ENCODE measurements at places on chromosomes 3 and 15.
A peak's percentile ranks its signal among the peaks of the same experiment; 100 is the strongest.

GRCh38 chr3:64625381-64625780 lies 62.4 kb downstream of the ADAMTS9 start:
- no peak for DNase-seq

- DNase-seq: no peak
These were observed 100.3 kb downstream of the CCNL1 start for GRCh38 chr3:157059661-157060060.

DNA sequence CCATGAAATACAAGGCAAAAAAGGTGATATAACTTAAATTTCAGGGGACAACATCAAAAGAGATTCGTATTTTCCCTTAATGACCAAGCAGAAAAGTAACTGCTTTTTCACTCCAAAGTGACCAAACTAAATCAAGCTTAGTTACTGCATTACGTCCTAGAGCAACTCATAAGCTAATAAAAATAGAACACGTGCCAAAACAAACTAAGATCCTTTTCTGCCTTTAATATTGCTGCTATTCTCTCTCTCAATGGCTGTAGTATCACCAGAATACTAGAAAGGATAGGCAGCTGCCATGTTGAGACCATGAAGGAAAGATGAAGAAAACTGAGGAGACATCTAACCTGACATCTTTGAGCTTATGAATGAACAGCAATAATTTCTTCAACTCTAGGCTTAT lies 43.3 kb downstream of the UBXN7 start:
- no peak for DNase-seq

DNA sequence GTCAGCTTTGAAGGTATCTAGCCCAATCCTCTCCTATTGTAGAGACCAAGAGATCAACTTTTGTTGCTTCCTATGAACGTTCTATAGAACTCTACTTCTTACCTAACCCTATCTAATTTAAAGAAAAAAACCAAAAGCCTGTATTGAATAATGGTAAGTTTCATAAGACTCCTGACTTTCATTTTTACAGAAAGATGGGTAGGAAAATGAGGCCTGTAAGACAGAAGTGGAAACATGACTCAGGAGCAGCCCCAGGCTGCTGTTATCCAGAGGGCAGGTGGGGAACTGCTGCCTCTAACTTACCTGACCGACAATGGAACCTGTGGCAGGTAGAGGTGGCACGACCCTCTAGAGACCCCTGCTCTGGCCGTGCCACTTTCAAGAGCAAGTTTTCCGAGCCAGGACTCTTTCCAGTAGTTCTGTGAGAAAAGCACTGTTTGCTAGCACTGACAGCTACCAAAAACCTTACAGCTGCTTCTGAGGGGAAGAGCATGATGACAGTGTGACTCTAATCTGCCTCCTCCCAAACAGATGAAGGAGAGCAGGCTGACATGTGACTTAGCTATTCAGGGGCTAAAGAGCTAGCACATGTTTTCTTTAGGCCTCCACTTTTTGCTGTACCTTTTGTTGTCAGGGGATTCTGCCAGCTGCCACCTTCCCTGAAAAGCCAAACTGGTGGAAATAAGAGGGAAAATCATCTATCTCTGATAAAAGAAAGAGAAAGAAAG lies 17.5 kb downstream of the POPDC2 start:
- no peak for DNase-seq

DNA sequence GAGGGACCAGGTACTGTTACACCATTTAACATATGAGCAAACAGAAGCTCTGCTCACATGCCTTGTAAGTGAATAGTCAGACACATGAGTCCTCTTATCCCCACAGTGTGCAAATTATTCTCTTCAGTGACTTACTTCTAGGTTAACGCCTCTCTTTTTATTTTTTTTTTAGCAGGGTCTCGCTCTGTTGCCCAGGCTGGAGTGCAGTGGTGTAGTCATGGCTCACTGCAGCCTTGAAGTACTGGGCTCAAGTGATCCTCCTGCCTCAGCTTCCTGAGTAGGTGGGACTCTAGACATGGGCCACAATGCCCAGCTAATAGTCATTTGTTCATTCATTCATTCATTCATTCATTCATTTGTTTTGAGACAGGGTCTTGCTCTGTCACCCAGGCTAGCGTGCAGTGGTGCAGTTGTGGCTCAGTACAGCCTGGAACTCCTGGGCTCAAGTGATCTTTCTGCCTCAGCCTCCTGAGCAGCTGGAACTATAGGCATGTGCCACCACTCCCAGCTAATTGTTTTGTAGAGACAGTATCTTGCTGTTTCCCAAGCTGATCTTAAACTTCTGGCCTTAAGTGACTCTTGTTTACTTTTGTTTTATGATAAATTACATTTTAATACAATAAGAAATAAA lies 94.7 kb downstream of the LRRC28 start:
- DNase-seq: no peak

DNA sequence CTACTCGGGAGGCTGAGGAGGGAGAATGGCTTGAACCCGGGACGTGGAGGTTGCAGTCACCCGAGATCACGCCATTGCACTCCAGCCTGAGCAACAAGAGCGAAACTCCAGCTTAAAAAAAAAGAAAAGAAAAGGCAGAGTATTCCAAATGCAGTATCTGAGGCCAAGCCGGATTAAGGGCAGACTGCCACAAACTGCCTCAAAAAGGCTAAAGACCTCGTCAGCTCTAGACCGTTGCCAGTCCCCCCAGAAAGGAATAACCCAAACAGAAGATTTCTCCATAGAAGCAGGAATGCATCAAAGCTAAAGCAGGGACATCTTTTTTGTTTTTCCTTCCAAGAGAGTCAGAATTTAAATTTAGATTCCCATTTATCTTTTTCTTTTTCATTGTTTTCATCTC lies 72.9 kb downstream of the TM4SF4 start:
- peak; percentile 82 for DNase-seq

DNA sequence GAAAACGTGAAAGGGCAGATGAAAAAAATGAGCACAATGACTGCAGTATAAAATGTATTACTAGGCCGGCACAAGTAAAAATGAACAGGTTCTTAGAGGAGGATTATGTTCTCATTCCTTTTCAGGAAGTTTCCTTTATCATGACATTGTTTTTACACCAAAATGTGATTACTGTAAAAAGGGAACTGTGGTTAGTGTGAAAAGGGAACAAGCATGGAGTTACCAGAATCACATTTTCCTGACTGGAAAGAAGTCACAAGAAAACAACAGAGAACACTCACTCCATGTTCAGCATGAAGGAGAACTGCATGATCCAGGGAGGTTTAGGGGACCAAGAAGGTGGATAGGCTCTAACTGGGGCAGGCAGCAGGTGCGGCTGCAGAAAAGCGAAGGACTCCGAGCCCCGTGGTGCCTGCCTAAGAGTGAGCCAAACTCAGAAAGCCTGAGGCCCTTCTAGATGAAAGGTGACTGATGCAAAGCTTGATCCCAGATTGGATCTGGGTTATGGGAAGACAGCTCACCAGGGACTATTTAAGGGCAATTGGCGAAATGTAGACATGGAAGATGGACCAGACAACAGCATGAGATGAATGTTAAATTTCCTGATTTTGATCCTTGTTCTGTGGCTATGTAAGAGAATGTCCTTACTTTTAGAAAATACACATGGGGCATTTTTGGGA lies 77.3 kb downstream of the CCR1 start:
- no peak for DNase-seq

DNA sequence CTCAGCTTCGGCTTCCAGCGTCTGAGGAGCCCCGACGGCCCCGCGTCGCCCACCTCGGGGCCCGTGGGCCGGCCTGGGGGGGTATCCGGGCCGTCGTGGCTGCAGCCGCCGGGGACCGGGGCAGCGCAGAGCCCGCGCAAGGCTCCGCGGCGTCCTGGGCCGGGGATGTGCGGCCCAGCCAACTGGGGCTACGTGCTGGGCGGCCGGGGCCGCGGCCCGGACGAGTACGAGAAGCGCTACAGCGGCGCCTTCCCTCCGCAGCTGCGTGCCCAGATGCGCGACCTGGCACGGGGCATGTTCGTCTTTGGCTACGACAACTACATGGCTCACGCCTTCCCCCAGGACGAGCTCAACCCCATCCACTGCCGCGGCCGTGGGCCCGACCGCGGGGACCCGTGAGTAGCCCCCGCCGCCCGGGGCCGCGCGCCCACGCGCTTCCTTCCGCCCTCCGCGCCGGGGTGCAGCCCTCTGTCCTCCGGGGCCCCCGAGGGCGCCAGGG lies 462 bp downstream of the EDEM1 start:
- DNase-seq: peak; percentile 84

All from suprapubic skin (tissue), 4 donors.